ENCODE measurements at places on chromosomes 16 and 17. TPM values are rescaled to one million over a fixed set of nuclear protein-coding genes. Genes with fewer than 3 reads are reported as not detected.
A peak's percentile ranks its signal among the peaks of the same experiment; 100 is the strongest.

The SNAI3 gene
- 10.0 TPM for polyA plus RNA-seq

The SLC35G6 gene
- polyA plus RNA-seq = not detected

The SMIM22 gene
- 1.3 TPM for polyA plus RNA-seq

The WWP2 gene
- polyA plus RNA-seq = 12.3 TPM

The PRSS22 gene
- 1.3 TPM for polyA plus RNA-seq

The SOX15 gene
- polyA plus RNA-seq = 29.9 TPM

DNA sequence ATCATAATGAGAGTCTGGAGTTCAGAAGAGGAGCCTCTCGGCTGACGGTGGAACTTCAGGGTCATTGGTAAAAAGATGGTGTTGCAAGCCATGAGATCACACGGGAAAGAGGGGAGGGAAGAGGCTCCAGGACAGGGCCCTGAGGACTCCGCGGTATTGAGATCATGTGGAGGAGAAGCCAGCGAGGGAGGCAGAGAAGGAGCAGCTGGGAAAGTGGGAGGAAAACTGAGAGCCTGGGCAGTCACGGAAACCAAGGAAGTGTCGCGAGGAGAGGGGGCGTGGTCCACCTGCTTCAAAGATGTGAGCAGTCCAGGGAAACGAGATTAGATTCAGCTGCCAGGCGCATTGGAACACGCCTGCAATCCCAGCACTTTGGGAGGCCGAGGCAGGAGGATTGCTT is 27.7 kb upstream of the SBK1 start:
- DNase-seq = no peak

DNA sequence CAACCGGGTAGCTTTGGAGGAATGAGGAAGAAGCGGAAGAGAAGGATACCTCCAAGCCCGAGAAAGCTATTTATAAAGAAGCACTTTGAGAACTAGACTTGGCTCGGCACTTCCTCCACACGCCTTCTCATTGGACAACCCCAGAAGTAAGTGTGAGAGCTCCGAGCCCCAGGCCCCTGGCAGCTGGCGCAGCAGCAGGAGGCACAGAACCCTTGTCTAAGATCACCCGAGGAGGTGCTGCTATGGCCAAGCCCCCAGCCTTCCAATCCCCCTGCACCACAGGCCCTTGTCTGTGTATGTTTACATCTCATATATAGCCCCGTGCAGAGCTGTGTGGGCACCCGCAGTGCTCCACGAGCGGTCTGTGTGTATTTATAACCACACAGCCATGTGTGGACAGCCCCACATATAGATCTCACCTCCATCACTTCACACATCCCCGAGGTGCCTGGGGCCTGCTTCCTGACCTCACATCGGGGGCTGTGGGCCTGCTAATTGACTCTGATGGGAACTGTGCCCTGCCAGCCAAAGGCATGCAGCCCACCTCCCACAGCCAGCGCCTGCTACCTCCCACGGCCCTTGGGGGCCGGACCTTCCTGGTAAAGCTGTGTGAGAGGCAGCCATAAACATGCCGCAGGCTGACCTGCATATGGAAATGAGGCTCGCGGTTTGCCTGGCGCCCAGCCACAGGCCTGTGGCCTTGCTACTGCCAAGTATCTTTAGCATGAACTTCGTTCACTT is 96.1 kb downstream of the C17orf67 start:
- DNase-seq = no peak

DNA sequence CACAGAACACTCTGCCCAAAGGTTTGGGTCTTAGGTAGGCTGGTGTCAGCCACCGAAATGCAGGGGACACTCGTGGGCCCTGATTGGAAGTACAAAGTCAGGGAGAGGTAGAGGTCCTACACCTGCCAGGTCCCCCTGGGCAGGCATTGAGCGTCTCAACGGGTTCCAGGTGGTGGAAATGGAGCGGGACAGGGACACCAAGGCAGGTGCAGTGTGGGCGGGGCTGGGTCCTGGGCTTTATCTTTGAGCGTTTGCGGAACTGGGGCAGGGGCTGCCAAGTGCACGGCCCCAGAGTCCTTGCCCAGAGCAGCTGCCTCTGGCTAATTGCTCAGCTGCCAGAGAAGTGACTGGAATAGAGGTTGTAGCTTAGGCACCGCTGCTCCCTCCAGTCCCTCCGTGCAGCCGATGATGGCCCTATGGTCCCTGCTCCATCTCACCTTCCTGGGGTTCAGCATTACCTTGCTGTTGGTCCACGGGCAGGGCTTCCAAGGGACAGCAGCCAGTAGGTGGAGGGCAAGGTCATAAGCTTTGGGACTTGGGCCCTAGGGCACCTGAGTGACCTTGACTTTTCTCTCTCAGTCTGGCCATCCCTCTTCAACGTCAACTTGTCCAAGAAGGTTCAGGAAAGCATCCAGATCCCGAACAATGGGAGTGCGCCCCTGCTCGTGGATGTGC is at the start of gene ZACN:
Gene ZACN (plus strand): TSS at position 323 of the 675 bp plus-strand sequence. CDS start 83 bp downstream, at position 406.
- DNase-seq = no peak

GRCh38 chr17:13638855-13639458 is 37.2 kb upstream of the HS3ST3A1 start:
- peak; percentile 43 for DNase-seq

GRCh38 chr16:63530208-63530607 is 1494.0 kb upstream of the CDH8 start:
- DNase-seq = peak; percentile 12

GRCh38 chr16:86050591-86051367 is 151.8 kb downstream of the IRF8 start:
- DNase-seq = no peak

DNA sequence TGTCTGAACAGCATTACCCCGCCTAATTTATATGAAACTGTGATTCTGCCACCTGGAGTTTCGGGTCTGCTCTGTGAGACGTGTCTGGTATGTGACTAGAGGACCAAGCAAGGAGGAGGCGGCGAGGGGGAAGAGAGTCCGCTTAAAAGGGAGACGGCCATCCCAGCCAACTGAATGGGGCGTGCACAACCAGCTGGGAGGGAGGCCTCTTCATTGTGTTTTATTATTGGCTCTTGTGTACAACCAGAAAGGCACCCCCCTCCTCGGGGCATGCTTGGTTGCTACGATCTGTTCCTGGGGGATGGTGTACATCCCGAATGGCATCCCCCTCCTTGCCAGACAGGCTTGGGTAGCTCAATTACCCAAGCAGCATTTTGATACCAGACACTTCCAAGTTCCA is 384.5 kb upstream of the SALL1 start:
- no peak for DNase-seq

DNA sequence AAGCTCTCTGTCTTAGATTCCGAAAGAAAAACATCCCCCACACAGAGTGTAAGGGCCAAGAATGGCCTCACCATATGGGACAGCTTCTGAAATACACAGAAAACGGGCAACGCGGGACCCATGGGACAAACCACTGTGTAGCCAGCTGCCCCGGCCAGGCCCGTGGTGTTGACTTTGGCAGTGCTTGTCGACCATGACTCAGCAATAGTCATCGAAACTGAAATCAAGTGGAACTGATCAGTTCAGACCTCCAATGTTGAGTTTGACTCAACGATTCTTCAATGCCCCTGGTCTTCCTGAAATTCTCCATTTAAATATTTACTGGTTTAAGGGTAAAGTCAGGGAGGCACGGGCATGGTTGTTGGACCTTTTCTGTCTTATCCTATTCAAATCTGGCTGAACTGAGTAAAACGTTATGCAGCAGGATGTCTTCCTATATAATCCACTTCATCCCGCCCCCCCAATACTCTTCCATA is 27.5 kb downstream of the ZFHX3 start:
- DNase-seq = no peak

GRCh38 chr16:57422026-57422944 is 17.7 kb downstream of the CCL17 start:
- peak; percentile 71 for DNase-seq

- DNase-seq = no peak
These were observed 37.5 kb downstream of the DHRS7B start for GRCh38 chr17:21164216-21164615.

All from GM23338 (cell line).